K562 (cell line): ENCODE measurements at places on chromosomes 2 and 18. TPM values are rescaled to one million over a fixed set of nuclear protein-coding genes. Genes with fewer than 3 reads are reported as not detected.

SLC5A7 gene
- total RNA-seq: not detected in 2 replicates

CGREF1 gene
- 0.44 and 0.72 TPM in 2 replicates for total RNA-seq

- no peaks in the 10 kb centered on the region for H3K36me3 ChIP-seq
- H3K4me1 ChIP-seq: no peaks in the 10 kb centered on the region
- no peak overlapping the region for H3K27ac ChIP-seq
- DNase-seq: no peak
Observed at GRCh38 chr2:226306969-226307368, 492.7 kb downstream of the IRS1 start.

GRCh38 chr2:229511524-229511923 is 202.8 kb downstream of the DNER start:
- no peak for DNase-seq
- no peak overlapping the region for H3K4me3 ChIP-seq
- no peaks in the 10 kb centered on the region for H3K4me1 ChIP-seq
- no peak overlapping the region for H3K27ac ChIP-seq

GRCh38 chr2:222752746-222753145 is 81.3 kb downstream of the MOGAT1 start:
- H3K27ac ChIP-seq: no peak overlapping the region
- H3K36me3 ChIP-seq: no peaks in the 10 kb centered on the region
- H3K4me3 ChIP-seq: no peak overlapping the region
- H3K27me3 ChIP-seq: no peaks in the 10 kb centered on the region
- DNase-seq: no peak
